GOT3 (cell line): ENCODE measurements at places on chromosomes 7 and 10.

GRCh38 chr10:105239311-105240219 is 598.5 kb downstream of the SORCS3 start:
- no peak for DNase-seq

- DNase-seq, result no peak
Observed at GRCh38 chr7:11750191-11750590, 81.8 kb downstream of the THSD7A start.

GRCh38 chr10:99329304-99329553 is at the start of gene CNNM1:
Gene CNNM1, plus strand, starts transcription at chr10:99329356. Its CDS starts 32 bp downstream, at chr10:99329388.
- DNase-seq, result no peak

GRCh38 chr7:117395743-117396142 is 31.6 kb downstream of the ASZ1 start:
- DNase-seq, result no peak

DNA sequence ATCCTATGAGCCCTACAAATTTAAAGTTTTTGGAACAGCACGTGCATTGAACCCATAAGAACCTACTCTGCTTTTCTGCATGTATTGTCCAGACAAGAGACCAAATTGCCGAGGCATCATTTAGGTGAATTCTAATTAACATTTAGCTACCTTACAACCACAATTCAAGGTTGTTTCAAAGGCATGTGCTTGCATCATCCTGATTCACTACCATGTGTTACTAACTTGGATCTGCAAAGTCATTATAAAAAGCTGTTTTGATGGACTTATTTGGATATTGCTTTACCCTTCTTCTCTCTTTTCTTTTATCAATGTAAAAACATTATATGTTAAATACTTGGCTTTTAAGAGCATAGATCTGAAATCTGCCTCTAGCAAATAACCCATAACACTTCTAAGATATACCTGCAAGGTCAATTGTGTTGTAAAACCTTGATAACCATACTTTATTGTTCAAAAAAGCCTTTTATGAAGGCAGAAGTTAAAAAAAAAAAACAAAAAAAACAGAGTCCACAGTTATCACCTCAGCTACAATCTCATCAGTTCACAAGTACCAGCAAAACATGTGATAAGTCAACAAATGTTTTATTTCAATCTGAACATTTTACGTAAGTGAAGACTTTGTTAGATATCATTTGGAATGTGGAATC is 51.9 kb downstream of the CFTR start:
- DNase-seq, result no peak
